GM23338 (cell line): ENCODE measurements at places on chromosomes 3 and 15. TPM values are rescaled to one million over a fixed set of nuclear protein-coding genes. Genes with fewer than 3 reads are reported as not detected.

ACKR4 gene
- 0.26 TPM in 1 of 2 replicates, not detected in the other for polyA plus RNA-seq

WNT5A gene
- polyA plus RNA-seq: 0.53 and 0.82 TPM in 2 replicates

RAB11A gene
- 327 and 369 TPM in 2 replicates for polyA plus RNA-seq

FOXL2NB gene
- 9.3 and 11.2 TPM in 2 replicates for polyA plus RNA-seq

HESX1 gene
- 55.6 and 56.7 TPM in 2 replicates for polyA plus RNA-seq

MRAS gene
- polyA plus RNA-seq: 10.0 and 10.2 TPM in 2 replicates

PDZRN3 gene
- 7.0 and 7.5 TPM in 2 replicates for polyA plus RNA-seq

PLA2G4E gene
- not detected in 2 replicates for polyA plus RNA-seq

SPINT1 gene
- polyA plus RNA-seq: 38.6 and 41.3 TPM in 2 replicates

PLSCR2 gene
- 0.55 TPM in 1 of 2 replicates, not detected in the other for polyA plus RNA-seq

UNC13C gene
- 0.16 TPM in 1 of 2 replicates, not detected in the other for polyA plus RNA-seq

CCDC54 gene
- not detected in 2 replicates for polyA plus RNA-seq

GALNT15 gene
- polyA plus RNA-seq: 0.06 TPM in 1 of 2 replicates, not detected in the other

DUOX1 gene
- polyA plus RNA-seq: 0.66 and 0.73 TPM in 2 replicates

RPP14 gene
- polyA plus RNA-seq: 10.5 and 11.7 TPM in 2 replicates

FBLN2 gene
- polyA plus RNA-seq: 18.8 and 24.4 TPM in 2 replicates
